ENCODE measurements at places on chromosomes 4 and X.

DNA sequence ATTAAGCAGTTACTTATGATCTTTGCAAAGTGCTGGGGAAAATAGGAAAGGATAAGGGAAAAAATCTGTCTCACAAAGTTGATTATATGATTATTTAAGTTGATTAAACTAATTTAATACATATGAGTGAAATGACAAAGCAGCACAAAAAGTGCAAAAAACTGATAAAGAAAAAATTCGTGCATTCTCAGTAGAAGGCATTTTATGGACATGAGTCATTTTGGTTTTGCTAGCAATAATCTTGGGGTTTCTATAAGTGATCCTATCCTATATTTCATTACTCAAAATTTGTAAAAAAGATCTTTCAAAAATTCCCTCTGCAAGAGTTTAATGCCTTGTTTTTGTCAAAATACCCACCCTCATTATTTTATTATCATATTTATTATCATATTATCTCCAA lies 224.2 kb upstream of the ANXA10 start:
- DNase-seq: no peak

DNA sequence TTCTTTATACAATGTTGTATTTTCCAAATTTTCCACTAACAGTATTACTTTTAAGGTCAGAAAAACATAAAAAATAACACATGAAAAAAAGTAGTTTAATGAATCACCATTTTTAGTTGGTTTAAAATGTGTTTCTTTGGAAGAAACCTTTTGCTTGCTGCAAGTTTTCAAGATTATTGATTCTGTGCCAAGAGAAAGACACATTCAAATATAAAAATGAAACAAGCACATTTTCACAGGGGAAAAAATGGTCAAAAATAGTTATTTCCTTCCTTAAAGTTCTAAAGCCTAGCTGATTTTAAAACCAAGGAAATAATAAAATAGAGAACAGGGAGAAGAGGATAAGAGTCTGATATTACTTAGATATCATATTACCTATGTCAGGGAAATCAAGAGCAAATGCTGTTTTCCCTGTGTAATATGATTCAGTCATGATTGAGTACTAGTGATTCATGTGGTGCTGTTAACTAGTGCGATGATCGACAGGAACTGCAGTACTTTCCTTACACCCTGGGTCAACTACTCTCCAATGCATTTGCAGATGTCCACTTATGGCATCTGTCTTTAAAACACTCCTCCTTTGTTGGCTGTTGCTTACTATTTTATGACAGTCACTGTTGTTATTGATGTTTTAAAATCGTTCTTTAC lies 103.8 kb downstream of the CAMK2D start:
- DNase-seq: no peak

- no peak for DNase-seq
Observed at GRCh38 chr4:13218326-13218958, 265.7 kb downstream of the RAB28 start.

GRCh38 chr4:38311495-38312126 lies 351.4 kb downstream of the PTTG2 start:
- no peak for DNase-seq

- peak; percentile 16 for DNase-seq
Observed at GRCh38 chrX:126485409-126485808, 67.2 kb downstream of the DCAF12L1 start.

GRCh38 chrX:118525174-118525730 lies 29.6 kb downstream of the DOCK11 start:
- DNase-seq: no peak

DNA sequence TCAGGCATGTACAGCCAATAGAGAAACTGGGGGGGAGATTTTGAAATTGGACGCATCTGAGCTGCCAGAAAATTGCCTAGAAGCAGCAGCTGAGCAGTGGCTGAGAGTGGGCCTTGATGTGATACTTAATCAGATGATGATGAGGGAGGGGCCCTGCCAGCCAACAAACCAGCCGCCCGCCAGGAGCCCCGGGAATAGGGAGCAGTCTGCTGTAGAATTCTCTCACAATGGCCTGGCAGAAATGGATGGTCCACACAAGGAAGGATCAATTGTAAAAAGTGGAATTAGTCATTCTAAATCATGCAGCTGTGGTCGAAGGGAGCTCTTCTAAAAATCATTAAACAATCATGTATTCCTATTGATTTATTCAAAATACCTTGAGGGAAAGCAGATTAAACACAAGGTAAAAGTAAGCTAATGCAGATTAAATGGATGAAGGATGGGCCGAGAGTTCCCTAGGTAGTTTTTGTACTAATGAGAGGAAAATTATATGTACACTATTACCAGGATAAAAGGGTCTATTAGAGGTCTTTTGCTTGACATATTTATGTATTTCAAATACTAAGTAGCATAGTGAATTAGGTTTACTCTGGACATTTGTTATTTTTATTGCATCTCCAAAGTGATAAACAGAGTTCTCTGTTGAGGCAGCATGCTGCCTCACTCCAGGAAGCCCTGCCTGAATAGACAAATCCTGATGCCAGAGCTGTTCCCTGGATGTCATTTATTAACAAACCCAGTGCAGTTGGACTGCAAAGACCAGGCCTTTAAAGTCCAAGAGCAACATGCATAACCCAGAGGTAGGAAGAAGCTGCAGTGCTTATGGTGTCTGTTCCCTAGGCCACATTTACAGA lies 91.3 kb downstream of the NKX6-1 start:
- DNase-seq: no peak

GRCh38 chrX:120029354-120029753 lies 48.1 kb downstream of the RHOXF2B start:
- no peak for DNase-seq

- DNase-seq: no peak
Observed at GRCh38 chr4:38242101-38242500, 281.9 kb downstream of the PTTG2 start.

DNA sequence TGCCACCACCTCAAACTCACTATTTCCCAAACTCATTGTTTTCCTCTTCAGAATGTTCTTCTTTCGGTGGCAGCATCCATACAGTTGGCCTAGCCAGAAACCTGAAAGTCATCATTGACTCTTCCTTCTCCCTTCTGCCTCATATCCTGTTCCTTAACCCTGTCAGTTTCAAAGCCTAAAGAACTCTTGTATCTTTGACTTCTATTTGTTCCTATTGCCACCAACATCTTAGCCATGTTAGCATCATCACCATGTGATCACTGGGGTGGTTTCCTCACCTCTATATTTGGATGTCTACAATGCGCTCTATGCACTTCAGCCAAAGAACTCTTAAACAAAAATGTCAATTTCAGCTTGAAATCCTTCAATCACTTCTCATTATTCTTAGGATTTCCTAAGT lies 29.0 kb downstream of the DDX60L start:
- DNase-seq: no peak

DNA sequence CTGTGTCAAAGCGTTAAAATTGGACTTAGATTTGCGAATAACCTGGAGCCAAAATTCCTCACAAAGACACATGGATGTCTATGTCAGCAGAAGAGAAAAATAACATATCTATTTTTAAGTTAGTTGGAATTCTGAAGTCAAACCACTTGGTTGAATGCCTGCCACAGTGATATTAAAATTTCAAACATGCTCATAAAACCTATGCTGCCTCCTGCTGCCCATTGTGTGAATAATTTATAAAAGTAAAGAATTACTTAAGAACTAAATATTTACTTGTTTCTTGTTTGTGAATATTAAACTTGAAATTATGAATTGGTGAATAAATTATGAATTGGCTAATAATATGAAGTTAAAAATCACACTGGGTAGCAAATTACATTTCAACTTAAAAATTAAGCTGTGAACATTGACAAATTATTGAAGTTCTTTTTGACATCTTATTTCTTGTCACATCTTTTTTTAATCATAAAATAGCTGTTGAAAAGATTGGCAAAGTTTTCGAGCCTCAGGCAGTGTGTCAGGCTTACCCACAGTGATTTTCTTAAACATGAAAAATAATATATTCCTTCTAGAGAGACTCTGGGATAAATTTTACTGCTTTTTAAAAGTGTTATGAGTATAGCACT lies 35.4 kb downstream of the FABP2 start:
- no peak for DNase-seq

GRCh38 chrX:20527558-20528011 lies 260.9 kb upstream of the RPS6KA3 start:
- peak; percentile 4 for DNase-seq

DNA sequence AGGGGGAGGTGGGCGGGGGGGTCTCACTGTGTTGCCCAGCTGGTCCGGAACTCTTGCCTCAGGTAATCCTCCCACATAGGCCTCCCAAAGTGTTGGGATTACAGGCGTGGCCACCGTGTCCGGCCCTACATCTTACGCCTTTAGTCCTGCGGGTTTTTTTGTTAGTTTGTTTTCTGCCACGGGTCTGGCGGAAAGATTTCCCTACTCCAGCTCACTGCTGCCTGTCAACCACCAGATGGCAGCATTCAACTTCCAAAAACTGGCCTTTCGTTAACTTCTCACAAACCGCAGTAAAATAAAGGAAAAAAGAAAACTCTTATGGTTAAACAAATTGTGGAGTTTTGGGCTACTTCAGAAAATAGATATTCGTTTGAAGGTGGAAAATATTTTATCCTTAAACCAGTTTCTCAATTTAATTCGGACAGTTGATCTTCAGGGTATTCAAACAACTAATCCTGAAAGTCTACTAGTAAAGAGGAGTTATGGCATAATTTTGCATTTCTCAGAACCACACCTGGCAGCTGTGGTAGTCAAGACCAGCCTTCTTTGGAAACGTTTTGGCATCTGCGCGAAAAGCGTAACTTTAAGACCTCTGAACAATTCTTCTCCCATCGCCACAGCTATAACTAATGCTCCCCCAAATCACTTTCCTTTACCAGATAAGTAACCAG lies 41.1 kb downstream of the LUZP4 start:
- peak; percentile 31 for DNase-seq

- DNase-seq: peak; percentile 73
Observed at GRCh38 chr4:140103676-140104075, 50.3 kb downstream of the MAML3 start.

- no peak for DNase-seq
Observed at GRCh38 chr4:102222838-102223409, 122.4 kb downstream of the SLC39A8 start.

- no peak for DNase-seq
Observed at GRCh38 chrX:130267956-130268448, 697 bp downstream of the ZNF280C start.

DNA sequence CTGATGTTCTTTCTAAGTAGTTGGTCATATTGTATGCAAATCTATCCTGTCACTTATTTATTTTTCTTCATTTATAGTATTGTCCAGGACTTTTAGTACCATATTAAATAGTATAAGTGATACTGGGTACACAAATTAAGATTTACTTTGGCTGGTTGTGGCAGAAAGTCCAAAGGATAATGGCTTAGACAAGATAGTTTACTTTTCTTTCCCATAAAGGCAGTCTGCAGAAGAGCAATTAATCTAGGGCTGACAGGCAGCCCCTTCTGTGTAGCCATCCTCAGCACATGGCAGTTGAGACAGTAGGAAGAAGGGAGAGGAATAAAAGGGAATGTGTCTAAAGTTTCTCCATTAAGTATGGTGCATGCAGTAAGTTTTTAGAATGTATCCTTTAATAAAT lies 6.4 kb downstream of the RBM10 start:
- no peak for DNase-seq

- no peak for DNase-seq
Observed at GRCh38 chrX:139875841-139876240, 57.0 kb downstream of the ATP11C start.

DNA sequence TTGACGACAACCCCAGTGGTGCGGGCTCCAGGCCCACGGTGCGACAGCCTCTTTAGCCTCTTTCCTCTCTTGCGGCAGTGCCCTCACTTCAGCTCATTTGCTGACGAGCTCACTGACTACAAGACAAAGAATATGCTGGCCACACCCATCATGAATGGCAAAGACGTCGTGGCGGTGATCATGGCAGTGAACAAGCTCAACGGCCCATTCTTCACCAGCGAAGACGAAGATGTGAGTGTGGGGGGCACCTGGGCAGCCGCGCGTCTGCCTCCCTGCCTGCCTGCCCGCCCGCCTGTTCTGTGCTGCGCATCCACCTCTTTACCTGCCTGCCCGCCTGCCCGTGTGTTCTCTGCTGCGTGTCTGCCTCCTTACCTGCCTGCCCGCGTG lies 9.2 kb downstream of the PDE6B start:
- no peak for DNase-seq

GRCh38 chr4:80431203-80431965 lies 95.9 kb downstream of the CFAP299 start:
- DNase-seq: no peak

DNA sequence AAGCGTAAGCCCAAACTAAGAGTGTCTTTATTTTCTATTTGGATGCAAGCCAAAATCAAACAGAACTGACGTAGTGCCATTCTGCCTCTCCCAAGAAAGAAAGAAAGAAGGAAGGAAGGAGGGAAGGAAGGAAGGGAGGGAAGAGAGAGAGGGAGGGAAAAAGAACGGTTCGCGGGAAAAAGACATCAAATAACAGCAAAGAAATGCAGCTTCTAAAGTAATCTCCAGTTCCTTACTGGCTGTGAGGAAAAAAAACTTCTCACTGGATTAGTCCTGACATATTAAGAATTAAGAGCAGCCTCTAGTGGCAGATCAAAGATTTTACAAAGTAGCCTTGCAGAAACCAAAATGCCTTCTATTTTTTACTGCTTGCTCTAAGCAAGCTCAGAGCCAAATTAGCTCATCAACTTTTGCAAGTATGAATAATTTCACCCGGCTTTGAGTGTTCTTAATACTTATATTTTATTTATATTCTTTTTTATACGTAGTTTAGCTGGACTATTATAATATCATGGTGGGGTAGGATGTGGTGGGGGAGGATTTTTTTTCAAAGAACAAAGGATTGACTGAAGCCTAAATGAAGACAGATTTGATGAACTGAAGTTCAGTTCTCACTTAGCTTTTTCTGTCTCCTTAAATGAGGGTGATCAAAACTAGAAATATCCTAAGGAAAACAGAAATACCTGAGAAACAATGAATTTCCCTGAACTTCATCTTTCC lies 36.6 kb downstream of the PITX2 start:
- no peak for DNase-seq

Measured in MV-4-11 (cell line).